Activated naive CD8-positive, alpha-beta T cell treated with anti-CD3 and anti-CD28 coated beads for 36 hours (primary cell): ENCODE measurements at places on chromosomes 12 and 14.

- DNase-seq, result no peak
Observed at GRCh38 chr12:113348849-113349536, 9.4 kb upstream of the PLBD2 start.

DNA sequence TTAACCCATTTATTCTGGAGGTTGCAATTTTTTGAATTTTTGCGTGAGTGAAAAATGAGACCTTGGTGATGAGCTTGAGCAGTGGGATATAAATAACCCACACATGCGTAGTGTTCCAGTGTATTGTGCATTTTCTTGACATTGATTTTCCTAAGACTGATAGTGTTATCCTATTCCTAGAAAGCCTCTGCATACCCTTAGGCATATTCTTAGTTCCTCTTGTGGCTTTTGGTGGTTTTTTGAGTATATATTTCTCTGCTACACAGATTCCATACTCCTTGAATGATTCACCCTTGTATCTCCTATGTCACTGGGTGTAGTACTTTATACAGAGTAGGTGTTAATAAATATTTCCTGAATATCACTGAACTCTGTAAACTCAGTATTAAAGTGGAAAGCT lies 363.4 kb upstream of the PDE3A start:
- no peak for DNase-seq

GRCh38 chr14:79511146-79511545 lies 700.2 kb downstream of the DIO2 start:
- no peak for DNase-seq

DNA sequence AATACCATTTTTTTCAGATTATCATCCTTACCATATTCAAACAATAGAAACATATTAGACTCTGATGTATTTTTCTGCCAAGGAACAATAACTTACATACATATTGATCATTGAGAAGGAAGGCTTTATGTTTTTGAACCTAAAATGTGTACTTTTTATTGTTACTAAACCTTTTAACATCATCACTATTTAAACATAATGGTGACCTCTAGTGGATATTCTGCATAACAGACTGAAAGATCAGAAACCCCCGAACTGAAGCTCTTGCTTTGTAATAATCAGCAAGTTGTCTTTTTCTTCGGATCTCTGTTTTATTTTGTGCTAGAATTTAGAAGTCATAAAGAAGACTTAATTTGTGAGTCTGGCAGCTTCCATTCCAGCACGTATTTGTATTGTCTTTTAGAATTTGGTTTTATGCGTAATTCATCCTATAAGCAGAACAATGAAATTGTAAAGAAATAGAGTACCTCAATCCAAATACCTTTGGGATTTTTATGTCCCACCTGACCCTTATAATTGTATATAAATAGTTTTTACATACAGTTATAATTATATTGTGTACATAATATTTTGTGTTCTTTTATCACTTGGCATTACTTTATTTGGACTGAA lies 125.9 kb upstream of the ATF1 start:
- DNase-seq, result no peak

- no peak for DNase-seq
Observed at GRCh38 chr14:74161526-74162158, 76.9 kb downstream of the LIN52 start.

- DNase-seq, result peak; percentile 79
Observed at GRCh38 chr14:93970965-93971634, 5.3 kb downstream of the ASB2 start.

- no peak for DNase-seq
Observed at GRCh38 chr12:58285551-58285950, 344.2 kb downstream of the ATP23 start.

DNA sequence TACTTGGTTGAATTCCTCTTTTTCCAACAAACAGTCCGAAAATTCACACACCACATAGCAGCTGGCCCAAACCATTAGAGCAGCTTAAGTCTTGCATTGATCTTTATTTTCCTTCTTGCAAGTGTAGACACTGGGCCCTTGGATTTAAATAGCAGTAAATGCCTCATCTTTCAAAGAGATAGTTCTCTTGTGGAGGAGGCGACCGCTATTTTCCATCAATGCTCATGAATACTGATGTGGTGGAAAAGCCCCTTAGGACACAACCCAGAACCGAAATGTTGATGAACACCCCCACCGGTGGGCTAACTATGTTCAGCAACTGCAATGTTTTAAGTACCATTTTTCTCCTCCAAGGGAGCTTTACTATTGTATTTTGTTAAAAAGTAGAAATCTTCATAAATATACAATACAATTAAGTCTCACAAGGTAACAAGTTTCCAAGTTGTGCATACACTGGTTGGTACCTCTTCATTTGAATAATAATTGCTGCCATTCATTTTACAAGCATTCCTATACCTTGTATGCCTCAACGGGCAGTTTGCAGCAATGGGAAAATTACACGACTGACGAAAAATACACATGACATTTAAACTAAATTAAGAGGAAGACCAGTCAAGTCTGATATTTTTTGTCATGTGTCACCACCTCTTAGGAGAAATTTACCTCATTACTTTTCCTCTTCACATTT lies 18.0 kb downstream of the NIN start:
- DNase-seq, result peak; percentile 44

DNA sequence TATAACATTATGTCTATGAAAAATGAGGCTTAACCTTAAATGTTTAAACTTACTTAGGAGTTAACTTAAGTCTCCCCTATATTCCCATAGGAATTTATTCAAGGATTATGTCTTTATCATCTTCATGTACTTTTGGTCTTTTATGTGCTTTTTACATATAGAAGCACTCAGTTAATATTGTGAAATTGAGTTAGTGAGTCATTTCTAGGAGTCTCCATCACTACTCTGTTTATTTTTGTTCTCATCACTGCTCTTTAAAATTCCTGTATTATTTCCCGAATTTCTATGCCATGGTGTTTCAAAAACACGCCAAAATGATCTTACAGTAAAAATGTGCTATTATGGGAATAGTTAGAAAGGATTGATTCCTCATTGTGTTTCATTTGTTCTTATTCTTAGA lies 31.6 kb downstream of the TBC1D15 start:
- DNase-seq, result no peak

- DNase-seq, result no peak
Observed at GRCh38 chr14:71060825-71061455, 153.7 kb downstream of the PCNX1 start.

DNA sequence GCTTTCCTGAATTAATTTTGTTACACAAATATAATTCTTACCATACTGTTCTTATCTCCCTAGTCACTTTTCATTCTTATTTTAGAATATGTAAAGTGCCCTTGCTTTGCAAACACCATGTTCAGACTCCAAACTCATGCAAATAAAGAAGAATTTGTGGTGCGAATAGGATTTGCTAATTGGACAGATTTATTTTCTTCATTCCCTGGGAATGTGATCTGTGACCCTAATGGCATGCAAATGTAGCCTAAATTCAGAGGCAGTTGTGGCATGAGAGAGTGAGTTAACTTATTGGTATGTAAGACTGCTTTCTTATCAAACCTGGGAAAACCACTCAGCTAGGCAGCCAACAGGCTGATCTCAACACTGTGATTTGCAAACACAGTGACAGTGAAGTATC lies 10.0 kb downstream of the CAPZA3 start:
- DNase-seq, result no peak

- DNase-seq, result peak; percentile 38
Observed at GRCh38 chr12:8951744-8952143, 2.3 kb upstream of the M6PR start.

DNA sequence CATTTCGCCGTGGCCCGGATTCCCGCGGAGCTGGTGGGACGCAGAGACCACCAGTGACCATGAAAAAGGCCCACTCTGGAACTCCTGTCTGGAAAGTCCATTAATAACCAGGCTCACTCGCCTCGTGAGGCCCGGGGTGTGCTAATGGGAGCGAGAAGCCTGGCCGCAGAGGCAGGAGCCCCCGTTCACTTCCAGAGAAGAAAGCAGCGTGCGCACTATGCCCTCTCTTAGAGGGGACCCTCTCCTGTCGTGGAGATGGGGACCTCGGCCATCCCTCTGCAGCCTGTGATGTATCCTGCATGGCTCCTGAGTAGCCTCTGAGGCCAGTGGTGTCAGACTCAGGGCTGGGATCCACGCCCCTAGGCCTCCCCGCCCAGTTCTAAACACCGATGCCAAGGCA lies 134.1 kb upstream of the VRK1 start:
- DNase-seq, result no peak

DNA sequence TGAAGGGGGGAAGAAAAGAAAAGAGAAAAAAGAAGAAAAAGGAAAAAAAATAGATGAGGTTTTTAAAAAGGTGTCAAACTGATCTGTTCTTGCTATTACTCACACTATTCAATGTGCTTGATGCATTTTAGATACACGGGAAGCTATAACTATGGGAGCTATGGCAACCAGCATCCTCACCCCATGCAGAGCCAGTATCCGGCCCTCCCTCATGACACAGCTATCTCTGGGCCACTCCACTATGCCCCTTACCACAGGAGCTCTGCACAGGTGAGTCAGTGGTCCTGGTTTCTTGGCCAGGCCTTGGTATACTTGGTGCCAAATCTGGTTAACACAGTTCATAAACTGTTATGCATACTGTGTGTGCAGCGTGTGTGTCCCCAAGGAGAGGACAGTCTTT lies 24.0 kb upstream of the RIC8B start:
- no peak for DNase-seq

GRCh38 chr12:109517619-109518018 lies 40.2 kb downstream of the UBE3B start:
- no peak for DNase-seq

DNA sequence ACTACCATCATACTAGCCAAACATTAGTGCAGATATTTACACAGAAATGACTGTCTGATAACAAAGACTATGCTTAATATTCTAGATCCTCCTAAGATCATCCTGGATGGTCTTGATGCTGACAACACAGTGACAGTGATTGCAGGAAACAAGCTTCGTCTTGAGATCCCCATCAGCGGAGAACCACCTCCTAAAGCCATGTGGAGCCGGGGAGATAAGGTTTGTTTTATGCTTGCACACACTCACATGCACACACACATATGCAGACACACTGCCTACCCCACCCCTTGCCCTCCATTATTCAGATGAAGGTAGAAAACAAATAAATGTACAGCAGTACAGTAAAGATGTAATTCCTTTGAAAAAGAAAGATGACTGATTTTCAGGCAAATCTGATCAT lies 44.4 kb upstream of the CHPT1 start:
- DNase-seq, result no peak

- DNase-seq, result no peak
Observed at GRCh38 chr14:75025876-75026275, 23.2 kb downstream of the EIF2B2 start.

- DNase-seq, result no peak
Observed at GRCh38 chr12:113448873-113449272, 22.8 kb downstream of the LHX5 start.
